ENCODE measurements at places on chromosomes 2 and 18.

GRCh38 chr18:75285876-75286275 lies 75.3 kb downstream of the TSHZ1 start:
- DNase-seq, result no peak

DNA sequence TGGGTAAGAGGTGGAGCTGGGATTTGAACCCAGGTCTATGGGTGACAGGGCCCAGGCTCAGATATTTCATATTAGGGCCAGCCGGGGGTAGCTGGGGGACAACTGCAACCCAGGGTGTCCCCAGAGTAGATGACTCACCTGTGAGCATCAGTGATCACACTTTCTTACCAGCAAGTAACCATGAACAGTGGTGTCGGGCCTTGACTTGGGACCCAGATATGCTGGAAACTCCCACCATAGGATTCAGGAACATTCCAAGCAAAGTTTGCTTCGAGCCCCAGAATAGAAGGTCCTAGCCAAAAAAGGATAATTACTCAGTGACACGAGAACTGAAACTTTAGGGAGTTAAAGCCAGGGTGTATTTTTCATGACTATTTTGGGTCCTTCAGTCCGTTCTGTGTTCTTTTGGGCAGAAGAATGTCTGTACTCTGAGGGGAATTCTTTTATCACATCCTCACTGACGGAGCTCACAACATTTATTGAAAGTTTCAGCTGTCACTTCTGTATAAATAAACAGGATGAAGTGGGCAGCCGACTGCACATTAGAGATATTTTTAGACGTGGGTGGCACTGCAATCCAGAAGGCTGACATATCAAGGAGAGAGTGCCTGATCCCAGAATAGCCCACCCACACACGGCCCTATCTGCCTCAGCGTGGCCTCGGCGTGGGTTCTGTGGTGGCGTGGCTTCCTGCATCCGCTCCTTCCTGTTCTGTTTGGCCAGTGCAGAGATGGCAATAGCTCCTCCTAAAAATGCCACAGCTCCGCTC lies 45.6 kb downstream of the RAMP1 start:
- DNase-seq, result no peak

GRCh38 chr2:30296496-30296895 lies 65.2 kb downstream of the LBH start:
- DNase-seq, result no peak

DNA sequence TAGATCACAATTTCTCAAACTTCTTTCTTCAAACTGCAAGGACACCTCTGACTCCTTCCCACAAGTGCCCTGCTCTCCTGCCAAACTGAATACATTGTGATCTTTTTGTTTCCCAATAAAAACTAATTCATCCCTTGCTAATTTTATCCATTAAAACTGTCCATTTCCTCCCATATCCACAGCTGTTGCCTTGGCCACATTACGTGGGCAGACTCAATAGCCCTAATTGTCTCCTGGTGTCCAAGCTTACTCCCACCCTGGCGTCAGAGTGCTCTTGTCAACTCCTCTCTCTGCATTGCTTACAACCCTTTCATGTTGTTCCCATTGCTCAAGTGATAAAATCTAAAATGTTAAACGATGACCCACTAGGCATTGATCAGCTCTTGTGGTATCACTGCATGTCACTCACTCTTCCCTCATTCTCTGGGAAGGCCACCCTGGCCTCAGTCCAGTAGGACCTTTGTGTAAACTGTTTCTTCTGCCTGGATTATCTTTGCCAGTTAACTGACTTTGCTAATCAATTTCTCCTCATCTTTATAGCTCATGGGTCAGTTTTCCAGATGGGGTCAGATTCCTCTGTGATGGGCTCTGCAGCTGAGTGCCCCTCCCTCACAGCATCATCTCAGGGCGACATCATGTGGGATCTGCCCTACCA lies 525.0 kb downstream of the SLC4A3 start:
- no peak for DNase-seq

DNA sequence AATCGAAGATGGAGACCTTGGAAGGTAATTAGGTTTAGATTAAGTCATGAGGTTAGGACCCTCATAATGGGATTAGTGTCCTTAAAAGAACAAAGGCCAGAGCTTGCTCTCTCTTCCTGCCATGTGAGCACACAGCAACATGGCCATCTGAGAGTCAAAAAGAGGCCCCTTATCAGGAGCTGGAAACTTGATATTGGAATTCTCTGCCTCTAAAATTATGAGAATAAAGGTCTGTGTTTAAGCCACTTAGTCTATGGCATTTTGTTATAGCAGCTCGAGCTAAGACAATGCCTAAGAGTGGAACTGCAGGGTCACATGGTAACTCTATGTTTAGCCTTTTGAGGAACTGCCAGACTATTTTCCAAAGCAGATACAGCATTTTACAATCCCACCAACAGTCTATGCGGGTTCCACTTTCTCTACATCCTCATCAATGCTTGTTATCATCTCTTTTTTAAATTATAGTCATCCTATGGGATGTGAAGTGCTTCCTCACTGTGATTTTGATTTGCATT lies 42.4 kb downstream of the THADA start:
- no peak for DNase-seq

DNA sequence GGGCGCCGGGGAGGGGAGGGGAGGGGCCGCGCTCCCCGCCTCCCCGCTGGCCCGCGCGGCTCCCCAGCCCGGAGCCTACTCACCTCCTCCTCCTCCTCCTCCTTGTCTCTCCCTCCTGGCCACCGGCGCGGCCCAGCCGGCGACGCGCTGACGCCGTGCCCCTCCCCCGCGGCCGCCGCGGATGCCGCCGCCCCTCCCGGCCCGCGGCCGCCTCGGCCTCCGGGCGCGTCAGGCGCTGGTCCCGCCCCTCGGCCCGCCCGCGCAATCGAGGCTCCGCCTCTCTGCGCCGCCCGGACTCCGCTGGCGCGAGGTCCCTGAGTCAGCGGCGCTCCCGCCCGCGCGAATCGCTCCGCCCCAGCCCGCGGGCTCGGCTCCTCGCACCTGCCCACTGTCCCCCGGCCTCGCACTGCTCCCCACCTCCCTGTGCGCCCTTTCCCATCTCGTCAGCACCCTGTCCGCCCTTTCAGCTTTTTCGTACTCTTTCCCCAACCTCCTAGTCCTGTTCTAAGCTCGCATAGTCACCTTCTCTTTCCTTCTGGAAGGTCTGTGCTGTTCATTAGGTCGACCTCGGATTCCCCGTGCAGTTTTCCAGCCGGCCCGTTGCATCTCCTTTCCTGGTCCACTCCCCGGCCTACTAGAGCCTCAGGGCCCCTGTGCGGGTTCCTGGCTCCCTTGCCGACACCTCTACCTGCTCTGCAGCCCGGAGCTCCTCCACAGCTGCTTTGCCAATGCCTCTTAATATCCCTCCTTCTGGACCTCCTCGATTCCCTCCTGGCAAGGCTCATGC lies 187.4 kb downstream of the ZEB2 start:
- peak; percentile 95 for DNase-seq

GRCh38 chr2:99868260-99868659 lies 274.1 kb downstream of the AFF3 start:
- DNase-seq, result no peak

GRCh38 chr2:167607211-167607610 lies 640.2 kb downstream of the STK39 start:
- no peak for DNase-seq

DNA sequence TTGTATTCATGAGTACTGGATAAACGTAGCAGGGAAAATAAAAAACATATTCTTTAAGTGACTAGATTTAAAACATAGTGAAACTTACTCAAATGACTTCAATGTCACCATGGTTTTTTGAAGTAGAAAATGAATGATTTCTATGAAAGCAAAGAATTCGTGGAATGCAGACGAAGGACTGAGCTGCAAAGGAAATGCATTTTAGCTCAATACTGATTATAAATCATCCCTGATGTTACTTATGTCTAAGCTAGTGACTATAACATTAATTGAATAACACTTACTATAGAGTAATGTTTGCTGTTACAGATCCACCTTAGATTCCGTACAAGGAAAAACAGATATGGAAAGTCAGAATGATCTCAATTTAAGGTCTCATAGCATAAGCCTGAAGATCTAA lies 1257.7 kb upstream of the CDH2 start:
- DNase-seq, result no peak

DNA sequence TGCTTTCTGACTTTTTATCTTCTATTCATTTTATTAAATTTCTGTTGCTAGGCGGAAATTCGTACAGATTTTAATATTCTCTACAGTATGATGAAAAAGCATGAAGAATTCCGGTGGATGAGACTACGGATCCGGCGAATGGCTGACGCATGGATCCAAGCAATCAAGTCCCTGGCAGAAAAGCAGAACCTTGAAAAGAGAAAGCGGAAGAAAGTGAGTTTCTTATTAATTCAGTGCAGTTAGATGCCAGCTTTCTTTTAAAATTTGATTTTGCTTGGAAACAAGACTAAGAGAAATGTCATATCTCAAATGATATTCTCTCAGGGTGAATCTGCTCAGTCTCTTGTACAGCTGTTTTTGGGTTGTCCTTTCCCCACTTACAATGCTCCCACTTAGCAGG lies 84.3 kb downstream of the MGAT5 start:
- DNase-seq, result no peak

DNA sequence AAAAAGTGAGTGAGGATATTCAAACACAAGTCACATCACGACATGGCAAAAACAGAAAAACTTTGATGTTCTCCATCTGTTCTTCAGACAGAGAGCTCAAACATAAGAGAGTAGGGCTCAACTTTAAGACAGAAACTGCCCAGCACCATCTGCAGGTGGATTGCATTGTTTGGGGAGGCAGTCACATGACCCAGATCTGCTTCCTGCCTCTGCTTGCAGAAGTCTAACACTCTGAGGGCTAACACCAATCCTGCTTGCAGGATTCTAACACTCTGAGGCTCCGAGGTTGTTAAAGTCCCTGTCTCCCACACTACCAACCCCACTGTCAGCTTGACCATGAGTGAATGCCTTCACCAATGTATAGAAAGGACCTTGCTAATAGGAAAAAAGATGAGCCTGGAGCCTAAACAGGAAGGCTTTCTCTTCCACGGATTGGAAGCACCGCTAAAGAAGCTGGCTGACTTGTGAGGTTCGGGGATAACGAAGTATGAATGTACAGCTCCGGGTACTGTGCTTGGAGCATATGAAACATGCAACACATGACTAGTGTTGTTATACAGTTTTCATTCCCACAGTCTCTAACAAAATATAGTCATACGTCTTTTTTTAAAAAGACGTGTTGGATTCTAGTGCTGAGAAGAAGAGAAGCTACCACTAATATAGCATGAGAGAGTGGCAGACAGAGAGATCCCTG lies 176.6 kb upstream of the CREB1 start:
- peak; percentile 26 for DNase-seq

- DNase-seq, result peak; percentile 8
These were observed 49.3 kb downstream of the LYPD6B start for GRCh38 chr2:149087751-149088150.

DNA sequence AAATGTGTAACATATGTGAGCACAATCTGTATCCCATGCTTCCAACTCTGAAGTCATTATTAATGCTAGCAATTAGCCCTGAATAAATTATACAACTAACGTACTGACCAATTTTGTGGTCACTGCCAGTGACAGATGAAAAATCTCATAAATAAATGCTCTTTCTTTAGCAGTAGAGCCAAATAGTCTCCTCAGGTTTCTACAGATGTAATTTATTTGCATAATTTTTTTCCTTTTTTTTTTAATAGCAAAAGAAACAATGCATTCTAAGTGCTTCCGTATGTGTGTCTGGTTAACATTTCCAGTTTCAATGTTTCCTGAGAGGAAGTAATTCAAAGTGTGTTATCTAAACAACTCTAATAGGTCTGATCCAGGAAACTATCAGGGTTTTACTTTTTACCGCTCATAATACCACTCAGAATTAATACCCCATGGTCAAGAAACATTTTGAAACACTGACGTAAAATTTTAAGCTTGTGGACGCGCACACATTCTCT lies 108.4 kb downstream of the MEP1B start:
- DNase-seq, result no peak

- no peak for DNase-seq
These were observed 89.3 kb downstream of the MBD5 start for GRCh38 chr2:148110184-148110583.

DNA sequence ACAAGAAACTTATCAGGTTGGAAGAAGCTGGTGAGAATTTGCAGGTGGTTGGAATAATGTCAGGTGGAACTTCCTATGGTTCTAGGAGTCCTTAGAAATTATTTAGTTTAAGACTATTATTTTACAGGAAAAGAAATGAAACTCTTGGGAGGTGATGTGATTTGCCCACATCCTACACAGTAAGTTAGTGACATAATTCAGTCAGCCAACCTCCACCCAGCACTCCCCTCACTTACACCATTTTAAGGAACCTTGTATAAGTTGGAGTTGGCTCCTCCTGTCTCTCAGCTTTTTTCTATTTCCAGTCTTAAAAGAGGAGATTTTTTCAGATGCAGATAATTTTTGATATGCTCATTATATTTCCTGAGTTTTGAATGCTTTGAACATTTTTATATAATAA lies 86.4 kb downstream of the SKA1 start:
- DNase-seq, result no peak

GRCh38 chr18:67621049-67621713 lies 104.7 kb upstream of the DSEL start:
- DNase-seq, result no peak

DNA sequence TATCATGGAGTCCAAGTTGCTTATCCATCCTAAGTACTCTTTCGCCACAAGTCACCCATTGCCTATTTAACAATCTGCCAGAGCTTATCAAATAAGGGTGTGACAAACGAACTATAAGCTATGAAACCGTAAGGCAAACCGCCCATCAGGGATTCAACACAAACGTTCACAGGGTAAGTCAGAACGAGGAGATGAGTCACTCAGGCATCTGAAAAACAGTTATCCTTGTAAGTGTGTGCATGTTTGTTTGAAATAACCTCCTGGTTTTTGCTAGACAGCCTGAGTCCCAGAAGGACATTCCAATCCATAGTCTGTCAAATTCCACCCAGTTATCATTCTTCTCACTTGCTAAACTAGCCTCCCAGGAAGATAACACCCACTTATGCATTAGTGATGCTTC lies 299.1 kb downstream of the PAX3 start:
- no peak for DNase-seq

DNA sequence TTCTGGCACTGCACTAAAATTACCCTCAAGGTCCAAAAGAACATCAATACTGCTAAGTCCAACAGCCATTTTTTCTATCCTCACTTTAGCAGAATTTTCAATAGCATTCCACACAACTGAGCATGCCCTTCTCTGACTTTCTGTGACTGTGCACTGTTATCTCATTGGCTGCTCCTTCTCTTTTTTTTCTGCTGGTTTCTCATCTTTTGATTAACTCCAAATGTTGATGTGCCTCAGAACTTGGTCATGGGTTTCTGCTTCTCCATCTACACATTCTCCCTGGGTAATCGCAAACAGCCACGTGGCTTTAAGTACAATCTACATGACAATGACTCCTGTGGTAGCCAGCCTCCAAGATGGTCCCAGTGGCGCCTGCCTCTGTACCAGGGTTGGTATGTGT lies 75.0 kb upstream of the CD226 start:
- no peak for DNase-seq

GRCh38 chr2:105641389-105641811 lies 103.3 kb upstream of the NCK2 start:
- no peak for DNase-seq
